ENCODE measurements at places on chromosomes 11 and 22.
A peak's percentile ranks its signal among the peaks of the same experiment; 100 is the strongest.

DNA sequence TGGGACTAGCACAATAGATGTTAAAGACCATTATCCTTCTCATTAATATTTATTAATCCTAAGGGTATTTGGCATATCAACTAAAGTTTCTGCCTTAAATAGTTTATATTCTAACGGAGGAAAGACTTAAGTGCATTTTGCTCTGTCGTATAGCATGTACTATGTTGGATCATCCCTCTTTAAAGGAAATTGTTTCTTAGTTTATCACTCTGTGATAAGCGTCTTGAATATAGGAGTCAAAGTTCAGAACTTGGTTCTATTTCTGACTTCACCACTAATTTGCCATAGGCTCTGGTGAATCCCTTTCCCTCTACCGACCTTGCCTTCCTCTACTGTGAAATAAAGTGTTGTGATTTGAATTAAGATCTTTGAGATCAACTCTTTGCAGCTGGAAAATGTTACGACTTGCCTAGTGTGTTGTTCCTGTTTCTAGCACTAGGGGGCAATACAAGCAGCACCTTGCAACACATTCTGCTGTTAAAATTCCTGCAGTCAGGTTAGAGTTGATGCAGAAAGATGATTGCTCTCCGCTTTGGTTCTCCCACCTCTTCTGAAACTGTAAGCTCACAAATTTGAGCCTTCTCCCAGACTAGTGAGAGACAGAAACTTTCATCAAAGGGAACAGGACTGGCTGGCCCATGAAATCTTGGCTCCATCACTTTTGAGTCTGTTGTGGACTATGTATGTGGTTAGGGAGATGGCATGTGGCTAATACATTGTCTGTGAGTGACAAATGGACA lies 27.8 kb upstream of the ZNRF3 start:
- DNase-seq: peak; percentile 4

- no peak for DNase-seq
Measured at GRCh38 chr22:29043906-29044575, 17.6 kb downstream of the C22orf31 start.

DNA sequence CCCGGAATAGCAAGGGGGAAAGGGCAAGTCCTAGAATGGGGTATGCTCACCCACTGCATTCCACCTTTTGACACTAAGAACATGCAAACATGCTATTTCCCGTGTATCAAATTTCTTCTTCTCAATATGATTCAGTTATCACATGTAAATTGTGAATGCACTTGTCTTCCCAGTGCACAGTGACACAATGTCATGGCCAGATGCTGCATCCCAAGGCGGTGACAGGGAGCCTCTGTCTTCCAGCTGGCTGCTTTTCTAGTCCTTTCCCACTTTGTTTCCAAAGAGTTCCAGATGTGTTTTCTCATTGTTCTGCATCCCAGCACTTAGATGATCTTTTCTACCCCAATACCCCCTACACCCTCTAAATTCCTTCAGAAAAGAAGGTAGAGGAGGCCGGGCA lies 12.4 kb downstream of the SLC25A18 start:
- peak; percentile 50 for DNase-seq

GRCh38 chr11:87597725-87598124 lies 560.0 kb downstream of the TMEM135 start:
- no peak for DNase-seq

Measured in hippocampal formation (tissue), 2 donors.